PC-9 (cell line): ENCODE measurements at places on chromosomes 11 and 22. TPM values are rescaled to one million over a fixed set of nuclear protein-coding genes. Genes with fewer than 3 reads are reported as not detected.

DNA sequence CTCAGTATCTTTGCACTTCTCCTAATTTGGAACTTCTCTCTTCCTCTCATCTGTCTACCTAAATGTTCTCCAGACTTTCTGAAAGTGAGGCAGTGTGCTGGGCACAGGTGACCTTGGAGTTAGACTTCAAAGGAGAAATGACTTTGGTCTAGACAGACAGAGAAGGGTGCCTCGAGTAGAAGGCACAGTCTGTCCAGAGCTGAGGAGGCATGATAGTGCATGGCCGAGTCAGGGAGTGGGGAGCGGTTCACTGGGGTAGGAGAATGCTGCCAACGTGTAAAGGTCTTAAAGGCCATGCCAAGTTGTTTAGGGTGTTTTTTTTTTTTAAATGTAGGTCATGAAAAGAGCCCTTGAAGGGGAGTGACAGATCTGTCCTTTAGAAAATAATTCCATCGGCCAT, 17.3 kb upstream of the ZBTB16 start:
- no peak overlapping the region for H3K4me3 ChIP-seq
- H3K36me3 ChIP-seq, result no peaks in the 10 kb centered on the region
- peaks cover 73% of the 10 kb centered on the region for H3K27me3 ChIP-seq
- H3K4me1 ChIP-seq, result no peaks in the 10 kb centered on the region; the same call in 1 of the 2 replicates
- DNase-seq, result no peak

- H3K27ac ChIP-seq, result no peak overlapping the region
- no peaks in the 10 kb centered on the region for H3K36me3 ChIP-seq
- no peaks in the 10 kb centered on the region for H3K4me1 ChIP-seq
- DNase-seq, result no peak
- H3K27me3 ChIP-seq, result no peaks in the 10 kb centered on the region
- no peak overlapping the region for H3K4me3 ChIP-seq
Measured at GRCh38 chr22:19285831-19286230, 5.7 kb downstream of the CLTCL1 start.

The TEX54 gene
- not detected in 2 replicates for total RNA-seq

GRCh38 chr11:80782135-80782885, 1341.5 kb upstream of the TENM4 start:
- H3K4me3 ChIP-seq, result no peak overlapping the region
- H3K27me3 ChIP-seq, result no peaks in the 10 kb centered on the region
- DNase-seq, result no peak
- no peaks in the 10 kb centered on the region for H3K36me3 ChIP-seq
- no peaks in the 10 kb centered on the region for H3K4me1 ChIP-seq

DNA sequence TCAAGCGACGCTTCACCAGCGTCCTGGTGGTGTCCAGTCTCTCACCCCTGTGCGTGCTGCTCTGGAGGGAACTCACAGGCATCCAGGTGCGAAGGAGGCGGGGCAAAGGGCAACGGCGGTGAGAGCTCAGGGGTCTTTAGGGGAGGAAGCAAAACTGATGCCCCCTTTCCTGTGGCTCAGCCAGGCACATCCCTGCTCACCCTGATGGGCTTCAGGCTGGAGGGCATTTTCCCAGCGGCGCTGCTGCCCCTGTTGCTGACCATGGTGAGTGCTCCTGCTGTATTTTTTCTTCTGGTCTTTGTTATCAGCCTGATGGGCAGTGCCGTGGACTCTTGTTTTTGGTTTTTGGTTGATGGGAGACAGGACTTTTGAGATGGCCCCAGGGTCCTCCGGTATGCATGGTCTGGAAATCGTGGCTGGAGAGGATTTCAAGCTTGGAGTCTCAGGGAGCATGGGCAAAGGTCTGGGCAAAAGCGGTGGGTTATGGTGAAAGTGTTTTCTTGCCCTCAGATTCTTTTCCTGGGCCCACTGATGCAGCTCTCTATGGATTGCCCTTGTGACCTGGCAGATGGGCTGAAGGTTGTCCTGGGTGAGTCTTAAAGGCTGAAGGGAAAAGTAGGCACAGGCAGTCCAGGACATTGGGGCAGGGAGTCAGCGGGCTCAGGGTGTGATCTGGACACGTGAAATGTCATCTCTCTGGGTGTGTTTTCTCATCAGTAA, 695 bp downstream of the RCE1 start:
- DNase-seq, result no peak
- H3K27me3 ChIP-seq, result no peaks in the 10 kb centered on the region
- H3K4me3 ChIP-seq, result peak overlapping the region; percentile 94
- H3K36me3 ChIP-seq, result peaks cover 18% of the 10 kb centered on the region; the same call in 1 of the 2 replicates

GRCh38 chr11:117917591-117918151, 11.5 kb downstream of the TMPRSS13 start:
- no peak overlapping the region for H3K27ac ChIP-seq
- no peak for DNase-seq
- H3K4me1 ChIP-seq, result no peaks in the 10 kb centered on the region
- H3K4me3 ChIP-seq, result no peak overlapping the region

- no peaks in the 10 kb centered on the region for H3K36me3 ChIP-seq
- no peak for DNase-seq
Measured at GRCh38 chr22:20064140-20064480, 15.9 kb upstream of the DGCR8 start.
